ENCODE measurements at places on chromosomes 3 and 15.

GRCh38 chr3:166060789-166061479, 223.7 kb upstream of the BCHE start:
- DNase-seq, result no peak

- DNase-seq, result peak; percentile 69
These were observed at the start of gene STT3B for GRCh38 chr3:31532587-31533168. TSS of gene STT3B (plus strand) at chr3:31532925. CDS start at chr3:31532999, 74 bp downstream.

DNA sequence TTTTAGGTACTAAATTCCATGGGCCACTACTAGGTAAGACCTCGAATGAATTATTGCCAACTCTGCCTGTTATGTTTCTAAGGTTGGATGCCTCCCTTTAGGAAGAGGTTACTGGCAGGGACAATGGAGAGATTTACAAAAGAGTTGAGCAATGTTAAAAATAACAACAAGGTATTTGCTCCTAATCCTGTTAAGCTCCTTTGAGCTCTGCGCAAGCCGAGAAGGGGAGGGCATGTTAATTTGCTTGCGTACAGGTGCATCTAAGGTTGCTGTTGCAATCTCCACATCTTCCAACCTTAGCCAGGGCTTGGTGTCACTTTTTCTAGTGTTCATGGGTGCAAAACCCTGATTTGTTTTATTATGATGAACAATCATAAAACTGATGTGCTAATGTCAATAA, 161.5 kb upstream of the TPM1 start:
- DNase-seq, result no peak

- DNase-seq, result no peak
These were observed 12.1 kb downstream of the PAK6 start for GRCh38 chr15:40250771-40251483.

GRCh38 chr3:66662894-66663293, 162.1 kb upstream of the LRIG1 start:
- no peak for DNase-seq

DNA sequence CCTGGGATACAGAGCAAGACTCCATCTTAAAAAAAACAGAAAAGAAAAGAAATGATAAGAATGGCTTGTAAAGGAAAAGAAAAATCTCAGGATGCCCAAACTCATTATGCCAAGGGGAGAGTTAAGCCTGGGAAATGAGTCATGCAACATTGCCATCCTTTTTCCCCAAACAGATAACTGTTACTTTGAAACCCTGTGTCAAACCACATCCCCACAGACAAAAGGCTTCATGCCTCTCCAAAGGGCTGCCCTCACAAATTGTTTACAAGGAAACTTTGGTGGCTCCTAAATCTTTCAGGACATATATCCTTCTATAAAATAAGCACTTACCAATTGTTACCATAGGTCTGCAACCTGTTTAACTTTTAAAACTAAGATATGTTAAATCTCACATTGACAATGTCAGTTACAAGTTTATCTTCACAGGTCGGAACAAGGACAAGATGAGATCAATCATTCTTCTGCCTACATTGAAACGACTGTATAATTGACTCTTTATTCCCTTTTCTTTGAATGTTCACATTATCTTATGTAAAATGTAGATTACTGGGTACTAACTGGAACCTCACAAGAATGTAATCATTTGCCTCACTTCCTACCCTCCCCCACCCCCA, 18.6 kb upstream of the SENP7 start:
- DNase-seq, result no peak
